Cardiac fibroblast (primary cell): ENCODE measurements at places on chromosomes 12 and 14.

GRCh38 chr14:99790201-99790977, 2.8 kb upstream of the EML1 start:
- DNase-seq = no peak

DNA sequence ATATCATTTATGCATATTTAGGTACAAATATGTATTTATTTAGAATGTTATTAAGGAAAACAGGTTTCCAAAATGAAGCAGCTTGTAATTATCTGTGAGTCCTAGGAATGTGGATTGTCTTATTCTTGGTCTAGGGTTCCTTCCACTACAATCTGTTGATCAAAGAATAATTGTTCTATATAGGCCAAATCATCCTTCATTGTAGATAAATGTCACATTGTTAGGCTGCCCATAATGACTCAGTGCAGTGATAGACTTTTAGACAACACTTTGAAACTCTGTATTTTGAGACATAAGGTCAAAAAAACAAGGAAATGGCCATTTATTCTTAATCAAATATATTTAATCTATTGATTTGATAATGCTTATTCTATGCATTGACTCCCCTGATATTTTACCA, 283.0 kb downstream of the ACSS3 start:
- no peak for DNase-seq

DNA sequence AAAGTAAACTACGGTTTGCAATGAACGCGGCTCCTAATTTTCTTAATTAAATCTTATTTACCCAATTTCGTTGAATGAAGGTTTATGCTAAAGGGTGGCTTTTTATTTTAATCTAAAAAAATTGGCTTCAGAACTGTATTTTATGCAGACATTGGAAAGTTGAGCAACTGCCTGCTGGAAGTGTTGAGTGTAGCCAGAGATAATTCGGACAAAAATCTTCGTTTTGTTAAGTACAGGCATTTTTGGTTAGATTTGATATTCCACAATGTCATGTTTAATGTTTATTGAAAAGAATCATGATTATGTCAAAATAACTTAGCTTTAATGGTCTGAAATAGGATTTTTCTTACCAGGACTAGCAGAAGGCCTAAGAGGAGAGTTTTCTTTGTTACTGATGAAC, 875 bp downstream of the IRAK3 start:
- DNase-seq = peak; percentile 38

GRCh38 chr12:12877781-12878455, 13.4 kb upstream of the GPRC5A start:
- no peak for DNase-seq

GRCh38 chr14:78637489-78637888, 467.3 kb downstream of the NRXN3 start:
- DNase-seq = no peak

DNA sequence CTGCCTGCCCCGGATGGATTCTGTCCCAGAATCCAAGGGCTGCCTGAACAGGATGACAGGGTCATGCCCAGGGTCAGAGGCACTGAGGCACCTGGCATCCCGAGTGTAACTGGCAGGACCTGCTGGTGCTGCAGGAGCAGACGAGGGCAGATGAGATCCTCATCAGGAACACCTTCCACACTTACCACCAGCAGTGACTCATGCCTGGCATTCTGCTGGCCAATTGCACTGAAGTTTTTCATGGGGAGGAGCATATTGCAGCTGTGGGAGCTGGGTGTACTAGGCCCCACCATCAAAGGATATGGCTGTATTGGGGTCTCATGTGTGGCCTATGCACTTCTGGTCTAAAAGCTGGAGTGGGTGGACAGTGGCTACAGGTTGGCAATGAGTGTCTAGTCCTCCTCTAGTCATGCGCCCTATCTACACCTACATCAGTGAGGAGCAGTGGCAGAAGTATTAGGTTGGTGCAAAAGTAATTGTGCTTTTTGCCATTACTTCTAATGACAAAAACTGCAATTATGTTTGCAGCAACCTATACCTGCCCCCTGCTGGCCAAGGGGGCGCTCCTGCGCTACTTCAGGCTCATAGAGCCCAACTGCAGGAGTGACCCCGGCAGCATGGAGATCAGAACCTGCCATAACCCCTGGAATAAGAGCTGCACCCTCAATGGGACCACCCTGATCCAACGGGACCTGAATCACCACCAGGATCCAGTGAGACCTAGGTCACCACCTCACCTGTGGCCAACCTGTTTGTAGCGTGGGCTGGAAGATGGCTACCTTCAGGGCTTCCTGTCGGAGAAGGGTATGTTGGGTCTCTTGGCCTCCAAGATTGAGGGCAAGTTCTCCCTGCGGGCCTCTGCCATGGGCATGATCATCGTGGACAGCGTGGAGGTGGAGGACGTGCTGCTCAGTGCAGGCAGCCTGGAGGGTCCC, 8.0 kb upstream of the C12orf42 start:
- DNase-seq = no peak
